Activated CD8-positive, alpha-beta T cell treated with anti-CD3 and anti-CD28 coated beads, Interleukin-2, amount 10 ng/mL, durations not matched to agents 7 days and 5 days (primary cell): ENCODE measurements at places on chromosomes 13 and 19. TPM values are rescaled to one million over a fixed set of nuclear protein-coding genes. Genes with fewer than 3 reads are reported as not detected.

DNA sequence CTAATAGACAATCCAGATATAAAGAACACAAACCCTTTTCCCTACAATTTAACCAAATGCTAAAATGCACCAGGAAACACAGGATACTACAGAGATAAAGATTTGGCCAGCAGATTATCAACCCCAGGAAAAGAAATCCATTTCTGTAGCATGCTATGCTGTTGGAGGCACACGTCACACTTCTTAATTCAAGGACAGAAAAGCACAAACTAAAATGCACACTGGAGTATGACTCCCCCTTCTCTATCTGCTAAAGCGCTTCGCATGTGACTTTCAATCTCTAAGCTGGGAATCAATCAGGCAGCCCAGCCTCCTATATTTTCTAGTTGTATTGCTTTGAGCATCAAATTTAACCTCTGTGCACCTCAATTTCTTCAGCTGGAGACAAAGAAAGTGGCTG lies 22.2 kb downstream of the ABCC4 start:
- DNase-seq = no peak

- no peak for DNase-seq
Measured at GRCh38 chr13:78867655-78868054, 208.7 kb upstream of the OBI1 start.

GRCh38 chr13:95896301-95896700 lies 156.9 kb downstream of the UGGT2 start:
- no peak for DNase-seq

DNA sequence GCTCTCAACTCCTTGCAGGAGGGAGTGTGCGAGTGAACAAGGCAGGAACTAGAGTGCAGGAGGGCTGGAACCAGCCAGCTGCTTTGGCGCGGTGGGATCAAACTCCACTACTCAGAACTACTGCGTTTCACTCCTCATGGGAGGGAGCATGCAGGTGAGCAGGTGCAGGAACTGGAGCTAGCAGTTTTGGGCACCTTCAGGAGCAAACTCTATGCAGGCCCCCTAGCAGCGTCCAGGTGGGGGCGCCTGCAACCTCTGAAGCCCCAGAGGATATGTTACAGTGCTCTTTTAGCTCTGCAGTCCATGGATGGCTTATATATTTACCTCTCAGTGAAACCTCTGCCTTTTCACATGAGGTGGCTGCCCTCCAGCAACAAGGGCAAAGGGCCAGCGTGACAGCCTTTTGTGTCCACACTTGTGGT lies 1303.4 kb downstream of the PCDH9 start:
- no peak for DNase-seq

DNA sequence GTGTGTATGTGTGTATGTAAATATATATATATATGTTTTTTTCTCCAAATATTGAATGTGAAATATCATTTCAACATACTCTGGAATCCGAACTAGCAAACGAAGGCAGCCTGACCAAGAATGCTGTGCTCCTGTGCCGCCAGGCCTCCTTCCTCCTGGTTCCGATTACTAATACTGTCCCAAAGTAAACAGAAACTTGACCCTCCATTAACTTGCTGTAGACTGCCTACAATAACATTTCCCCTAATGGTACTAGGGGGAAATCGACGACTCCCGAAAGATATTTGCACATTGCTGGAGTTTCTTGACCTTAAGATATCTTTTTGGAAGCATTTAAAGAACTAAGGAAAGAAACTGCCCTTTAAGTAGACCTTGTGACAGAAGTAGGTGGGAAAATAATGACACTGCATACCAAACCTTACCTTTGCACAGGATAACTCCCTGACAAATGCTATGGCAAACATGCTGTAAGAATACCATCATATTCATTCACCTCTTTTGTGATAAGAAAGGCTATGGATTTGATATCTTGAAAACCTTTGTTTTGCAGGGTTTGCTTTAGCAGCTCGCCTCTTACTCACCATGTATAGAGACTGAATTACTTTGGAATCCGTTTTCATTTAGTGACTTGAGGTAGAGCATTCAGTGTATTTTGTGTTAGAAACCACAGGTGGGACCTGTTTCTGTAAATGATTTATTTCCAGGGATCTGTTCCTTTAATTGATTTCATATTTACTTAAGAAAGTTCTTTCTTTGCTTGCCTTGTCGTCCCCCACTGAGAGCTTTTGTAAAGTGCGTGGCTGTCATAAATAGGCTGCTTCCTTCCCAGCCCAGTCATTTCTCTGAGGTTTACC lies 80.1 kb downstream of the KLF5 start:
- DNase-seq = no peak

- no peak for DNase-seq
Measured at GRCh38 chr13:68944272-68944671, 1163.4 kb upstream of the ATXN8OS start.

DNA sequence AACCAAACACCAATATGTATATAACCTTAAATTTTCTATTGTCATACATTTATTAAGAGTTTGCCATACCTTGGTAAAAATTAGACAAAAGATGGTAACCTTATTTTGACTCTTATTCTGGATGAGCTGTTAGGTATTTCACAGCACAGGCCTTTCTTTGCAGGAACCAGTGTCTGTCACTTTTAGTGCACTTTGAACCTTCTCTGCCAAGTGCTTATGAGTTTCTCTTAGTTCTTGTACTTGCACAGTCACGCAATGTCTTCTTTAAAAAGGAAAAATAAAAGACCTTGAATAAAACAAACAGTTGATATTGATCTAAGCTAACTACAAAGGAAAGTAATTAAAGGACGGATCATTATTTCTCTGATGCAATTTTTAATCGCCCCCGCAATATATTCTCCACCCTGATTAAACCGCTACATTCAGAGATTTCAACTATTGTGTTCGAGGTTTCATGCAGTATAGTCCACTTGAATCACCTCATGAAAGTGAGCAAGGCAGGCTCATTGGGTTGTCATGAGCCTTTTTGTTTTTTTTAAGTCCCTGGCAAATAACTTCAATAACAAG lies 534.5 kb downstream of the KLF5 start:
- DNase-seq = no peak

DNA sequence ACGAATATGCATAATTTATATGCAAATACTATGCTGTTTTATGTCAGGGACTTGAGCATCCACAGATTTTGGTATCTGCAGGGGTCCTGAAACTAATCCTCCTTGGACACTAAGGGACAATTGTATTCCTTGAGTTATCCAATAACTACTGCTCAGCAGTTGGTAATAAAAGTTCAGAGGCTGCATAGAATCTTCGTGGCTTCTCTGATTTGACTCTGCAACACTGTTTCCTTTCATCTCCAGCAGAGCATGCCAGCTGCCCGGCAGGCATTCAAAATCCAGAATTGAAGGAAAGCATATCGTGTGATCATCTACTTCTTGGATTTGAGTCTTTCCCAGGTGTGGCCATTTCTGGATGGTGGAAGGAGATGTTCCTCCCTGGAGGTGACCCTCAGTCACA lies 64.5 kb upstream of the MRI1 start:
- DNase-seq = no peak

DNA sequence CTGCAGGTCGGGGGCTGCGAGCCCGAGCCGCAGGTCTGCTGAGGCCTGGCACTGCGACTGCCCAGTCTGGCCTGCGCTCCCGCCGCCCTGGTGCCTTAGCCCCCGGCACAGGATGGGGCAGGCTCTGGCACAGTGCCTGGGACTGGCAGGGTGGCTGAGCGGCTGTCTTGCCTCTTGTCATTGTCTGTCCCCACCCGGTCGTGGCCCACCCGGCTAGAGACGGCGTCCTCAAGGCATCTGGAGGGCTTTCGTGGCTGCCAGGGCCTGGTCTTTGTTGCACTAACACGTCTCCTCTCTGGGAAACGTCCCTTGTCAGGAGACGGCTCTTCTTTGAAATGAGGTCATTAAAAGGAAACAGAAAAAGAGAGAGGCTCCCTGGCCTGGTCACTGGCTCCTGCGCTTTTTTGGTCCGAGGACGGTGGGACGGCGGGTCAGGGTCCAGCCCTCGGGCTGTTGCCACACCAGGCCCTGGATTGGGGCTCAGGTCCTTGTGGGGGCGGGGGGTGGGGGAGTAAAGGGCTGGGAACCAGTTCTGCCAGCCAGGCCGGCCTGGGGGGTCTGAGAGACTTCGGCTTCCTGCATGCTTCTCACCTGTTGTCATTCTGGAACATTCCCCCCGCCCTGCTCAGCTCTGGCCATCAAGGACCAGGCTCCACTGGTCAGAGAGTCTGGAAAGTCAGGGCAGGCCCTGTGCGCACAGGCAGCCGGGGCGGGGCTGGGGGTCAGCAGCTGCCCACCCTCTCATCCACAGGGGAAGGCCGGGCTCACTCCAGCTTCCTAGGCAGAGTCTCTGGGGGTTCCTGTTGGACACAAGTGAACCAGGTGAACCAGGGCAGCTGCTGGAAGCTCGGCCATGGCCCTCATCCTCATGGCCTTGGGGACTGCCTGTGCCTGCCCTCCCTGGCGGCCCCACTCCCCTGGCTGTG lies 6.2 kb upstream of the ZNF554 start:
- no peak for DNase-seq

- DNase-seq = no peak
Measured at GRCh38 chr13:49545661-49546060, 39.7 kb downstream of the RCBTB1 start.

- DNase-seq = no peak
Measured at GRCh38 chr13:42800109-42800643, 18.8 kb downstream of the FAM216B start.

GRCh38 chr13:25046274-25046984 lies 49.5 kb upstream of the PABPC3 start:
- no peak for DNase-seq

GRCh38 chr13:67328895-67329294 lies 98.8 kb upstream of the PCDH9 start:
- DNase-seq = no peak

GRCh38 chr13:109394311-109394988 lies 391.9 kb downstream of the IRS2 start:
- DNase-seq = no peak

DNA sequence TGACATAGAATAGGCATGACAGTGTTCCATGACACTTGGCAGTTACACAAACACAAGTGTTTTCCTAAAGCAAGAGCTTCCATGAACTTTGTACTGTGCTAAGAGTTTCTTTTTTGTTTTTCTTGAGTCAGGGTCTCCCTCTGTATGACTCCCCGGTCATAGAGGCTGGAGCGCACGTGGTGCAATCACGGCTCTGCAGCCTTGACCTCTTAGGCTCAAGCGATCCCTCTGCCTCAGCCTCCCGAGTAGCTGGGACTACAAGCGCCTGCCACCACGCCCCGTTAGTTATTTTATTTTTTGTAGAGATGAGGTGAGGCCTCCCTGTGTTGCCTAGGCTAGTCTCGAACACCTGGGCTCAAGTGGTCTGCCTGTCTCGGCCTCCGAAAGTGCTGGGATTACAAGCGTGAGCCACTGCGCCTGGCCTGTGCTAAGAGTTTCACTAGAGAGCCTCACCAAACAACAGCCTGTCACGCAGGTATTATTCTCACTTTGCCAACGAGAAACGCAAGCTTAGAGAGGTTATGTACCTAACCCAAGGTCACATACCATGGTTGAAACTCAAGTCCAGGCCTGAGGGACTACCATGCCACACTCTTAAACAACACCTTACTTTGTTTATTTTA lies 355.9 kb downstream of the KLF12 start:
- DNase-seq = no peak

DNA sequence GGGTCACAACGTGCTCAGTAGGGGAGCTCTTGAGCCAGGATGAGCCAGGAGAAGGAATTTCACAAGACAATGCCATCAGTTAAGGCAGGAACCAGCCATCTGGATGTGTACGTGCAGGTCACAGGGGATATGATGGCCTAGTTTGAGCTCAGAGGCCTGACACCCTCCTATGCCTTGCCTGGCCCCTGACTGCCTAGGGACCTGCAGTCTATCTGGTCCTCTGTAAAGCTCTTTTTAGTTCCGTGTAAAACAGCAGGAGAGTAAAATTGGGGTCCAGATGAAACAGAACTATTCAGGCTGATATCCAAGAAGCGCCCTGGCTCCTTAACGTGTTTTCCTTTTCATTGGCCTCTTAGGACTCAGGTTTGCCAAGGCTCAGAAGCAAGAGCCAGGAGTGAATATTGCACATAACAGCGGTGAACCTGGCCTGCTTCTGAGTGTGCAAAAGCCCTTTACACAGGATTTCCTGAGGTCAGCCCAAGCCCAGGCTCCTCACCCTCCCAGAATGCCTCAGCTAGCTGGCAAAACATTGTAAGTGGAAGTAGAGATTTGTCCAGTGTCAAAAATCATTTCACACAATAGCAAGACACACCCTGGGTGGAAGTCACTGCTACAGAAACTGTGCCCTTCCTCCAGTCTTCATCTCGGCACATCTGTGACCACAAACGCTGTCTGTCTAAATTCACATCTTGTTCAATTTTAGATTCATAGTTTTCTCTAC lies 777.2 kb downstream of the UQCRFS1 start:
- no peak for DNase-seq

GRCh38 chr13:40798380-40798779 lies 9.0 kb downstream of the SLC25A15 start:
- no peak for DNase-seq

- DNase-seq = no peak
Measured at GRCh38 chr19:44530777-44531176, 1.3 kb upstream of the CEACAM20 start.

- DNase-seq = no peak
Measured at GRCh38 chr13:26503826-26504594, 53.5 kb upstream of the WASF3 start.

DNA sequence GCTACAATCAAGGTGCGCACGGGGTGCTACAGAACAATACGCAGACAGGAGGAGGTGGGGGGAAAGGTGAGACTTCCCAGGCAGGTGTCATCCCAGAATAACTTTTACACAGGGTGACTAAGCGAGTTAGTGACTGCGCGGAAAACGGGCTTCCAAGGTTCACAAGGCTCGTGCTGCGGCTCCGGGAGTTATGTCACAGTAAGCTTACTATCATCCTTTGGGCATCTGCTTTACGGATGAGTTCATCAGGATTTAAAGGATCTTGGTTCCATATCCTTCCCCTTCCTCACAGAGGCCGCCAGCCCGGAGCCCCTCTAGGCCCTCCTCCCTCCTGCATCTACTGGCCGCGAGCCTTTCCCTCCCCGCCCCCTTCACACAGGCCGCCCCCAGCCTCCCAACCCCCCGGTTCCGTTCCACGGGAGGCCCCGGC lies 474 bp upstream of the IFT88 start:
- no peak for DNase-seq

GRCh38 chr13:35881360-35881759 lies 249.8 kb downstream of the DCLK1 start:
- no peak for DNase-seq

GRCh38 chr13:25292301-25292700 lies 5.0 kb upstream of the MTMR6 start:
- DNase-seq = peak; percentile 33

S1PR4 gene
- total RNA-seq = 140 TPM

MADCAM1 gene
- total RNA-seq = 0.16 TPM

ZNF329 gene
- total RNA-seq = 5.6 TPM

NLRP11 gene
- total RNA-seq = not detected

GIPR gene
- 7.0 TPM for total RNA-seq
